Gastrocnemius medialis (tissue), 4 donors: ENCODE measurements at places on chromosomes 4 and X. TPM values are rescaled to one million over a fixed set of nuclear protein-coding genes. Genes with fewer than 3 reads are reported as not detected.
A peak's percentile ranks its signal among the peaks of the same experiment; 100 is the strongest.

DNA sequence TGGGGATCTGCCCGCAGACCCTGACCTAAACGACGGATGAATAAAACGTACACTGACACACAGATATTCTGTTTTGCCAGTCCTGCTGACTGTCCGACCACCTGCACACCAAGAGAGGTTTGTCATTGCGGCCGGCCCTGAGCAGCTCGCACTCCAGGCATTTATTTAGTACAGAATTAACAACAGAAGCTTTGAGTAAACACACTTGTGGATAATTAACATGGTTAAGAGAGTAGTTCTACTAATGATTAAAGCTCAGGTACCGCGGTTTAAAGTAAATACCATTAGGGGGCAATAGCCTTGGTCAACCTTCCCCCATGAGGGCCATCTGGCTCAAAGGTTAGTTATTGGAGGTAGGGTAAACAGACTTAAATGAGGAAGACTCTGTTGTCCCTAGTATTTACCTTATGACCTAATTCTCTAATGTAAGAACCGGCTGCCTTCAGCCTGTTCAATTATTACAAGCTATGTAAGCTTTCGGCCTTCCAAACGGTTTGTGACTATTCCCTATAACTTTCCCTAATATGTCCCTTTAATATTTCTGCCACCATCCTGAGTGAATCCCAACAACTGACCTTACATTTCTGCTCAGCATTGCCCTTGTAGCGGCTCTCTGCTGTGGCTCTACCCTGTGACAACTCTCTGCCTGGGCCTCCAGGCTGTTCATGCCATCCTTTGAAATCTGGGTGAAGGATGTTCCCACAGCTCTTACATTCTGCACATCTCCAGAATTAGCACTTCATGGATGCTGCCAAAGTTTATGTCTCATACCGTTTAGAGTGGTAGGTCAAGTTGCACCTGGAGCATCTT lies 46.9 kb upstream of the SYTL5 start:
- no peak overlapping the region for H3K27ac ChIP-seq
- H3K4me3 ChIP-seq = no peak overlapping the region
- no peaks in the 10 kb centered on the region for H3K4me1 ChIP-seq
- H3K27me3 ChIP-seq = no peaks in the 10 kb centered on the region

DNA sequence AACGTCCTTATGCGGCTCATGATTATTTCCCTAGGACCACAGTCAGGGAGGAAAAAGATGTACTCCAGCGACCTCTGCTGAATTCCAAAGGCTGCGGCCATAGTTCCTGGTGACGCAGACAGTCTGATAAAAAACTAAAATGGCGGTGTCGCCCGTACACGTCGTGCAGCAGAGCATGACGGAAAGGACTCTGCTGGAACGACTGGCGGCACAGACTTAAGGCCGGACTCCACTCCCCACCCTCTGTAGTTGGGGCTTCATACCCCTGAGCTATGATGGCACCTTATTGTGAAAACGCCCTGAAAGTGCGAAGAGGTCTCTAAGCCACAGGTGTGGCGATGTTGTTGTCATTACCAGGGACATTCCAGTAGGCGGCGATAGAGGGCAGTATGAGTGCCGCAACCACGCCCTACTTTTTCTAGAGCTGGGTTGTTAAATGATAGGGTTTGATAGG lies 90.0 kb upstream of the EDA2R start:
- peak overlapping the region; percentile 44 for H3K4me3 ChIP-seq
- peak; percentile 2 for DNase-seq
- H3K36me3 ChIP-seq = no peaks in the 10 kb centered on the region
- no peaks in the 10 kb centered on the region for H3K27me3 ChIP-seq
- H3K27ac ChIP-seq = no peak overlapping the region

DNA sequence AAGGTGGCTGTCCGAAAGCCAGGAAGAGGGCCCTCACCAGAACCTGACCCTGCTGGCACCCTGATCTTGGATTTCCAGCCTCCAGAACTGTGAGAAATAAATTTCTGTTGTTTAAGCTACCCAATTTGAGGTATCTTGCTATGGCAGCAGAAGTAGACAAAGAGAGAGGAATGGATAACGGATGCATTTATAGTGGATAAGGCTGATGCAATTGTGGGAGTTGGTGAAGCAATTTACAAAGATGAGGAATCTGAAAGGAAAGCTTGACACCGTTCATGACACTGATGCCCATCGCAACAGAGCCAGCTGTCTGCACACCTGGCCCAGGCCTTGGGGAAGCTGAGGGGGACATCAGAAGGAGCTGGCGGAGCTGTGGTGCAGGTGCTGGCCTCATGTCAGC lies 35.7 kb upstream of the MSL3 start:
- H3K36me3 ChIP-seq = no peaks in the 10 kb centered on the region
- H3K27ac ChIP-seq = no peak overlapping the region
- H3K27me3 ChIP-seq = no peaks in the 10 kb centered on the region
- no peak for DNase-seq
- H3K4me1 ChIP-seq = no peaks in the 10 kb centered on the region
- H3K4me3 ChIP-seq = no peak overlapping the region

- no peaks in the 10 kb centered on the region for H3K27me3 ChIP-seq
- no peak for DNase-seq
- H3K27ac ChIP-seq = no peak overlapping the region
- H3K36me3 ChIP-seq = no peaks in the 10 kb centered on the region
- H3K4me1 ChIP-seq = no peaks in the 10 kb centered on the region
These were observed 562.8 kb upstream of the AADAT start for GRCh38 chr4:170652571-170652970.

- peaks cover 11% of the 10 kb centered on the region for H3K4me1 ChIP-seq
- DNase-seq = peak; percentile 34
- no peak overlapping the region for H3K4me3 ChIP-seq
- no peaks in the 10 kb centered on the region for H3K27me3 ChIP-seq
- no peaks in the 10 kb centered on the region for H3K36me3 ChIP-seq
- H3K27ac ChIP-seq = peak overlapping the region; percentile 33
These were observed 152.6 kb downstream of the GASK1B start for GRCh38 chr4:158020176-158020575.

DNA sequence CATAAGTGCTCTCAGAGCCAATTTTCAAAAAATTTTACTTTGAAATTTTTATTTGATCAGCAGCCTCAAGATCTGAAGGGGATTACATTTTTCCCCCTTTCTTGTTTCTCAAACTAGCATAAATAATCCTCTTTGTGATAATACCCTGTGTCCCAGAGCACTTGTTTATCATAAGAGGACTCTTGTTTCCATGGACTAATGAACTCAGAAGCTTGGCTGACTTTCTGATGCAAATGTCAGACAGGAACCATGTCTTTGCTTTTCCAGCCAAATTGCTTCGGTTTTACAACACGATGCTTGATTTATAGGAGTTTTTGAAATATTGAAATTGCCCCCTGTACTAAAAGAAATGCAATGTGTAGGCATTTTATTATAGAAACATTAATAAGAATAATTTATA lies 859.3 kb upstream of the LCORL start:
- DNase-seq = no peak
- H3K4me1 ChIP-seq = no peaks in the 10 kb centered on the region
- no peaks in the 10 kb centered on the region for H3K27me3 ChIP-seq

DNA sequence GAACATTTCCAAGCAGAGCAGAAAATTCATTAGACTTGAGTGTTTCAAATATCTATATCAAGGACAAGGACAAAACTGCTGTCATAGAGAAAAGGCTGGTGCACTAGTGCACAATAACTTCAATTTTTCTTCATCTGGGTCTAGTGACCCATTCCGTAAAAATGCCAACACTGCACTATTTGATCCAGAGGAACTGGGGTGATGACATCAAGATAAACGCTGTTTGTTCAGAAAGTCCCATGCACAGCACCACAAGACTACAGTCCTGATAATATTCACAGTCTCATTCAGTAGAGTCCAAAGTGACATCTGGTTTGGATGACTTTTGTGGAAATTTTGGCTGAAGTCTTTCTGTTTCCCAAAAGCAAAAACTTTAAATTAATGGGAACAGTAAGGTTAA lies 303.5 kb upstream of the GALNT7 start:
- no peaks in the 10 kb centered on the region for H3K36me3 ChIP-seq
- no peak overlapping the region for H3K4me3 ChIP-seq
- no peak for DNase-seq
- no peaks in the 10 kb centered on the region for H3K4me1 ChIP-seq
- no peak overlapping the region for H3K27ac ChIP-seq

DNA sequence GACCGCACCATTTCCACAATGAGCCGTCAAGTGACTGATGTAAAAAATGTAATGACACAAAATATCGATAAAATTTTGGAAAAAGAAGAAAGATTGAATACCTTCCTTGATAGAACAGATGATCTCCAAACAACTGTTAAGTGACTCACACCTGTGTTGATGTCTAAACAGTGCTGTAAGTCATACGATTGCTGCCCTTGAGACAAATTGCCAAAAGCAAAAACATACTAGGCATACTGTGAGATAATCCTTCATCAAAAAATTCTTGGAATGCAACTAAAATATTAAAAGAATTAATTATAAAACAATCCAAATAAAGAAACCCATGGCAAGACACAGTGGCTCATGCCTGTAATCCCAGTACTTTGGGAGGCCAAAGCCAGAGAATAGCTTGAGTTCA lies 53.4 kb downstream of the HNRNPD start:
- no peak overlapping the region for H3K4me3 ChIP-seq
- no peak overlapping the region for H3K27ac ChIP-seq
- H3K36me3 ChIP-seq = no peaks in the 10 kb centered on the region
- H3K4me1 ChIP-seq = no peaks in the 10 kb centered on the region
- DNase-seq = no peak

Gene CDS1
- total RNA-seq = not detected

Gene RBM47
- total RNA-seq = 1.5 TPM

Gene USP11
- total RNA-seq = 30.6 TPM

Gene SRPX
- total RNA-seq = 48.3 TPM

Gene SEC24D
- 8.9 TPM for total RNA-seq

Gene MAGEA6
- not detected for total RNA-seq

Gene FRYL
- total RNA-seq = 17.7 TPM

Gene DSPP
- total RNA-seq = not detected

Gene TRIM75
- not detected for total RNA-seq

Gene P2RY4
- not detected for total RNA-seq
